Neural crest cell (in vitro differentiated cells): ENCODE measurements at places on chromosomes 3 and 15.

DNA sequence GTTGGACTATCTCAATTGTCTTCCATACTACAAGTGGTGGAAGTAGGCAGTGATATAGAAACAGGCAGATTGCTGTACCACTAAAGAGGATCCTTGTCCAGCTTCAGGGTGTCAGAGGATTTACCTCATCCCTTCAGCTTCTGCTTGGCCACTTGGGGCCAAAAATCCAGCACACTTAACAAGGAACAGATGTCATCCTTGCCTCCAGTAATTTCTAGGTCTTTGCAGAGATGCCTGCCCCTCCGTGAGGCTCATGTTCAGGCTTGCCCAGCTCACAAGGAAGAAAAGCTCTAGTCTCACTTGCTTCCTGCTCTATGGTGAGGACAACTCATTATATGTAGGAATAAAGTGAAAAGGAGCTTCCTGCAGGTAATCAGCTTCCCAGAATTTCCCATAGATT is 510.3 kb downstream of the EPHA3 start:
- no peak for DNase-seq

- no peak for DNase-seq
Measured at GRCh38 chr3:77795013-77795412, 755.1 kb downstream of the ROBO2 start.

DNA sequence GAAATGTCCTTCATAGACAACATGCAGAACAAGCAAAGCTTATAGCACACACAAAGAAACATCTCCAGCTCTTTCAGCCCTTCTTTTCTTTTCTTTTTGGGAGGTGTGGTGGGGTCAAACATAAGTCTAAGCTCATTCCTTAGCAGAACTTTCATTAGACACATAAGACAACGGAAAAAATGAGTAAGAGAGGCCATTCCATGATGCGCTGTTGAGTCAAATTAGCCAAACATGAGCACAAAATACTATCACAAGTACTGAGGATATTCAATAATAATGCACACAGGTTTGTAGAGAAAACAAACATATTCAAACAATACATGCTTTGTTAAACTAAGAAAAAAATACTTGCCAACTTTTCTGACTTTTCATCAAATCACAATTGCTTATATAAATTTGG is 83.0 kb downstream of the PLOD2 start:
- DNase-seq: no peak

GRCh38 chr3:23800731-23801130 is 5.0 kb upstream of the UBE2E1 start:
- DNase-seq: no peak

GRCh38 chr15:90423801-90424319 is 35.8 kb downstream of the IQGAP1 start:
- no peak for DNase-seq

DNA sequence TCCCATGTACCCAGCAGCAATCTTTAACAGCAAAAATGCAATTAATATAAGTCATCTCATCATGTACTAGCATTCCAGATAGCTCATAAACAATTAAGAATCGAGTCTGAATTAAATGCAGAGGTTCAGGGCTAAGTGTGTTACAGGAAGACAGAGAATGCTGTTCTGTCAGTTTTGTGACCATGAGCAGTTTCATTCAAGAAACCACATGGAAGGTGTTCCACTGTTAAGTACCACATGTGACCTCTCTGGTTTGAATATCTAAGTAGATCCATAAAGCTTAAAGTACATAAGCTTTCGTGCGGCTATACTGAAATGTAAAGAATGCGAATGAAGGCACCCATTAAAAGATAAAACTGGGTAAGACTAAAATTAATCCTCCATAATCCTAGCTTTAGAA is 272.3 kb downstream of the IL5RA start:
- DNase-seq: no peak

DNA sequence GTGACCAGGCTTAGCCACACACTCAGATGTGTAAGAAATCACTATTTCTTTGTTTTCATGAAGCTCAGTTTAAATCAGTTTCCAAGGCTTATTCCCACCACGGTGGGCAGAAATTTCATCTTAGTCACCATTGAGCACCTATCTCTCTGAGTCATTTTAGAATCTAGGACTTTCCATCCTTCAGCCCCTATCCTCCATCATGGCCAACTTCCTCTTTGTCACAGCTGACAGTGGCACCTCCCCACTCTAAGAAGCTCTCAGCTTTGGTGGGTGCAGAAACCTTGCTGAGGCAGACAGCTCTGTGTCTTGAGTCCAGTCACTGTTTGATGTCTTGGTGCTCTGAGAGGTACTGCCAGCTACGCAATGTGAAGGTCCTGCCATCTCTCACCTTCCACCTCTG is 32.9 kb downstream of the SNTN start:
- no peak for DNase-seq

GRCh38 chr15:77031376-77032050 is 36.6 kb downstream of the PSTPIP1 start:
- DNase-seq: peak; percentile 4

- DNase-seq: no peak
Measured at GRCh38 chr3:153138276-153139210, 23.5 kb upstream of the RAP2B start.

- no peak for DNase-seq
Measured at GRCh38 chr3:45267097-45267496, 41.0 kb upstream of the TMEM158 start.

GRCh38 chr3:88596451-88596850 is 446.7 kb downstream of the C3orf38 start:
- no peak for DNase-seq

GRCh38 chr15:41581110-41581509 is 22.1 kb downstream of the TYRO3 start:
- DNase-seq: no peak

DNA sequence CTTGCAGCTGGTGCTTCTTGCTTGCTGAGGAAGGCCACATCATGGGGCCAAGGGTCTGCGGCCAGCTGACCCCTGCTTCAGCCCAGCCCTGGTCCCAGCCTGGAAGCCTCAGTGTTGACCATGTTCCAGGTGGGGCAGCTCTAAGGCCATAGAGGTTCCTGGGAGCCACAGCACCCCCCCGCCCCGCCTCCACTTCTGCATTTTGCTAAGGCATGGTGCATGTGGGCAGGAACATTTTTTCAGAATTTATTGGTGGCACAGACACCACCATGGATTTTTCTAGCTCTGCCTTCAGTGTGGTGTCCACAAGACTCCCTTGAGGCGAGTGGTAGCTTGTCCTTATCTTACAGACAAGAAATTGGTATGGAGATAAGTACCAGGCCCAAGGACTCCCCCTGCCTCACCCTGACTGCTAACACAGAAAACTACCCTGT is 1.9 kb upstream of the CHST14 start:
- DNase-seq: no peak

DNA sequence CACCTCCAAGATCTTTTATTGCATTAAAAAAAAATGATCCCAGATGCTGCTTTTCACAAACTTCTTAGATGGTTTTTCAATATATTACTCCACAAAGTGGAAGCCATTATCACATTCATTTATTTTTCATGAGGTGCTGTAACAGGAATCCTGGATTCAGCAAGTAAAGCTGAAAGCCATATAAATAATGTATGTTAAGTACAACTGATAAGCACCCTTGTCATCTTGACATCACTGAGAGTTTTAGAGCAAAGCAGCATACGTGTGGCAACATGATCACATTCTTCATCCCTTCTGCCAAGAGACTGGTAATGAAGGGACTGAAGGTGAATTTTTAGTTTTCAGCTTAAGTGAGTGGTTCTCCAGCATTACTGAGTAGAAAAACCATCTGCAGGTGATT is 44.9 kb upstream of the LRRFIP2 start:
- no peak for DNase-seq

- DNase-seq: peak; percentile 39
Measured at GRCh38 chr15:70466895-70467529, 296.3 kb downstream of the UACA start.

DNA sequence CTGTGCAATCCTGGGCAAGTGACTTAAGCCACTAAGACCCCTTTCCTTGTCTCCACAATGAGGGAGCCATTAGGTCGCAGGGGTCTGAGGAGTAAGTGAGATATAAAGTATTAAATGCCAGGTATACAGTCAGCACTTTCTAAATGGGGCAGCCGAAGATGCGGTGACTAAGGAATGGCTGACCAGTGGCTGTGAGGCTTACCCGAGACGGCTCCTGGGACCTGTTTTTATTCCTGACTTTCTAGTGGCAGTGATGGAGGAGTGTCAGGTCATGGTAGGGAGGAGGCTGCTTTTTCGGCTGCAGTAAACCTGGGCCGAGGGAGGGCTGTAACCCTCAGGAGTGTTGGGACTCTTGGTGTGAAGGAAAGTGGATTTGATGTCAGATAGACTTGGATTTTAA is 52.3 kb downstream of the TRAK1 start:
- DNase-seq: no peak
